Activated naive CD4-positive, alpha-beta T cell treated with Interleukin-2 at 50 U/mL for 16 hours (primary cell): ENCODE measurements at places on chromosomes 12 and 14.

GRCh38 chr14:84671776-84672175 is 858.2 kb upstream of the FLRT2 start:
- DNase-seq: no peak

DNA sequence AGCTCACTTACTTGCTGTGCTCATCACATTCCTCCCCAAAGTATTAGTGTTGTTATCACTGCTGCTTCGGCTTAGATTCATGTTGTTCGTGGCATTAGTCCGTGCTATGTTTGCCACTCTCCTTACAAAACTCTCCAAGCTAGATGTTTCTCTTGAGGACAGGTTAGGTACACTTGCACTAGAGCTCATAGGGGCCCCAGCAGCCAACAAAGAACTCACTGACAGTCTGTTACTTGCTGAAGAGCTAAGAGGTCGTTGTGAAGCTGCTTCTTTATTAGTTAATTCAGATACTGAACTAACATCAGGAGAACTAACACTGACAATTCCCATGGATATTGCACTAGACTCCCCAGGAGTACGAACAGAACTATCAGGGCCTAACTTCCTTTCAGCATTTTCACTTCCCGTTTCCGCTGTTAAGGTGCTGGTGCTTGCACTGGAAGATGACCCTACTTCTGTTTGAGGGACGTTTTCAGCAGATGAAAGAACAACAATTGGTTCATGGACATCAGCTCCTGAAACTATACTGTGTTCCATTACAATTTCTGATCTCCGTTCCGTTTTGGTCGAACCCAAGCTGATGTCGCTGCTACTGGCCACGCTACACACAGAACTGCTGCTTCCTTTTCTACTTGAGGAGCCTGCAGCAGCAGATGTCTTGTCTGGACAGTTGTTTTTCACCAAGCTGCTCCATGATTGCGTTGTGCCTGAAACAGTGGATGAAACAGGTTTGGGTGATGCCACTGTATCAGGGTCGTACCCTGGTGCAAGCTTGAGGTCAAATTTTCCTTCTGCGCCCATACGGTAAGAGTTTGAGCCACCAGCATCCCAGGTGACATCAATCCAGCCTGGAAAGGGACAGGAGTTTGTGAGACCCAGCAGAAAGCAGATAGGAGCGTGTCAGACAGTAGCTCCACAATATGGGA is 78.7 kb downstream of the HECTD1 start:
- DNase-seq: no peak

DNA sequence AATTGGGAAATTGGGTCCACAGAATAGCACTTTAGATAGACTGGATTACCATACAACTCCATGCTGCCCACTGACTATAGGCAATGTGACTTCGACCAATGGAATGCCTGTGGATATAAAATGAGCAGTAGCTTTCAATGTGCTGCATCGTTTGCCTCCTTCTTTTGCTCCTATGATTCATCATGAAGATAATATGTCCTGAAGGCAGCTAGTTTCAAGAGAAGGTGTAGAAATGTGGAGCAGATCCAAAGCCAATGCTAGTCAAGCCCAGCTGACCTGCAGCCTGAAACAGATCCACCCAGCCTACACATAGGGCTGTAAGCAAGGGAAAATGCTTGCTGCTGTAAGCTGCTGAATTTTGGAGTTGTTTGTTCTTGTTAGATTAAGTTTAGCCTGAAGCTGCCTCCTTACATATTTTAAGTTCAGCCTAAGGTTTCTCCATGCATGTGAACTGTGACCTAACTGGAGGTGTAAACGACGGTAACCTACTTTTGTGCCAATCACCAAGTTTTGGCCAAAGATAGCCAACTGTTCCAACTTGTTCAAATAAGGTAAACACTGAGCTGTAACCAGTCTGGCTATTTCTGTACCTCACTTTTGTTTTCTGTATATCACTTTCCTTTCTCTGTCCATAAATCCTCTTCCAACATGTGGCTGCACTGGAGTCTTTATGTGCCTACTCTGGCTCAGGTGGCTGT is 169.1 kb upstream of the AVPR1A start:
- DNase-seq: no peak

DNA sequence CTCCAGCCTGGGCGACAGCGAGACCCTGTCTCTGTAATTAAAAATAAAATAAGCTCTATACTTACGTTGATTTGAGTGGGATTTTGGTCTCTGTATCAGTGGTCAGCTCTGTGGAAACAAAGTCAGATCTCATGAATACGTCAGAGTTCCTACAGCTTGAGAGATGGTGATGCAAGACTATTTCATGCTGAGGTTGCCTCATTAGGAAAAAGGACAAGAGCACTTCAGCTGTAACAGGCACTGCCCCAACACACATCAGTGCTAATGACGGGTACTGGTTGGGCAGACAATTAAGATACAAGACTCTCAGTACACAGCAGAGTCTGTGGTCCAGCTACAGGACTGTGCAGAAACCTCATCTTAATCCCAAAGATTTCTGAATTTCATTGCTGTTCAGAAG is 246.4 kb upstream of the AMIGO2 start:
- DNase-seq: no peak

GRCh38 chr12:68375756-68376695 is 43.9 kb upstream of the MDM1 start:
- DNase-seq: no peak

DNA sequence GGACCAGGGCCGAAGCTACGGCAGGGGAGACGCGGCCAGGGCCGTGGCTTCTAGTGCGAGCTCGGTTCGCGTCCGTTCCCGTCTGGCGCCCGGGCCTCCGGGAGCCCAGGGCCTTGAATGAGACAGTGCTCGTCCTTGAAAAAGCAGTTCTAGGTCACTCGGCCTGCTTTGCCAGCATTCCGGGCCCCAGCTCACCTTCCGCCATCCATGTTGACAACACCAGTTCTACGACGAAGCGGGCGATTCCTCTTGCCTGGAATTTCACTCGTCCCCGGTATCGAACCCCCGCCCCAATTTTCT is 4.5 kb downstream of the OR10AD1 start:
- no peak for DNase-seq

DNA sequence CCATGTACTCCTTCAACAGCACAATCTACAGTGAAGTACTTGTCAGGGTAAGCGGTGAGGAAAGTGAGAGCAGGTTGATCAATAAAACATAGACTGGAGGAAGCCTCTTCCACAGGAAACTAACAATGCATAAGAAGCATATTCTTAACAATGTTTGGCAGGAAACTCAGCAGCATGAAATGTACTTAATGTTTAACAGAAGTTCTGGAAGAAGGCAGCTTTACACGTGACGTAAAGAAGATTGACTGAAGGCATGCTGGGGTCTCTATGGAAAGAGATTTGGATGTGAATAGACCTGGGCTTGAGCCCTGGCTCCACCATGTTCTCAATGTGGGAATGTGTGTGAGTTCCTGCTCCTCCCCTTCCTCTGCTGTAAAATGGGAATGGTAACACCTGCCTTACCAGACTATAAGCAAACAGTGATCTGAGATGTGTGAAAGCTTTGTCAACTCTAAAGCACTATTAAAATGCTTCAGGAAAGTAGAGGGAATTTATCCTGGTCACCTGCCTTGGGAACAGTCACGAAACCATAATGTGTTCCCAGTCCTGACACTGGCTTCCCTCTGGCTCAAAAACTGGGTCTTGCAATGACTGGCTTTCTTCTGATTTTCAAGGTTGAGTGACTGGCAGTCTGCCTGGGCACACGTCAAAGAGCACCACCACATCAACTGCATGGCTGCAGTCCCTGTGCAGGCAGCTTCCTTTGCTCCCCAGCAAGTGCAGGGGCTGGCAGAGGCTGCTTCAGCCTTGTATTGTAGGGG is 384.6 kb downstream of the APAF1 start:
- no peak for DNase-seq

DNA sequence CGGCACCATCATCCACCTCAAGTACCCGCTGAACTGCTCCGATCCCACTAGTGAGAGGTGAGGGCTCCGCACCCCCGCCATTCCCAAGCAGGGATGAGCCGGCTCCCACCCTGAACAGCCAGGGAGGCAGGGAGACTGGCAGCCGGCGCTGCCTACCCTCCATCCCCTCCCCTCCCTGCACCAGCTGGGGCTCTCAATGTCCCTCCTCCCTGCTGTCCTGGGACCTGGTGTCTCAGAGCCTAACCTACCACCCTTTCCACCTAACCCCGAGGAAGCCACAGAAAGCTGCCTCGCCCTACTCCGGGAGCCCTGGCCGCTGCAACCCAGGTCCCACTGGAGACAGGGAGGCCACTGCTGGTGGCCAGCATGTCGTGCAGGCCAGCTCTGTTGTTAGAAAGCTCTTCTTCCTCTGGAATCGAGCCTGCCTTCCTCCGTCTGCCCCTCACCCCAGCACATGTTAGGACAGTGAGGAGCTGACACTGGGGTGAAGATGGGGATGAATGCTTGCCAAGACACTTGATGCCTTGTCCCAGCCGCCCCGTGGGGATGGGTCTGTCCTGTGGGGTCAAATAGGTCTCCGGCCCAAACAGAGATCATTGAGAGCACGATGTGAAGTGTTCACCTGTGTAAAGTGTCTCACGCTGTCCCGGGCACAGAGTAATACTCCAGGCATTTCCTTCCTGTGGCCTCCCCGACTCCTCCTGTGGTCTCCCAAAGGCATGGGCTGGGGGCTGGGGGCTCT is 1.1 kb downstream of the PTPN6 start:
- DNase-seq: no peak

- no peak for DNase-seq
Observed at GRCh38 chr12:57358646-57359045, 72.2 kb downstream of the R3HDM2 start.

- DNase-seq: no peak
Observed at GRCh38 chr12:75943730-75944096, 87.9 kb downstream of the PHLDA1 start.

- DNase-seq: no peak
Observed at GRCh38 chr14:81127785-81128184, 93.0 kb downstream of the GTF2A1 start.

DNA sequence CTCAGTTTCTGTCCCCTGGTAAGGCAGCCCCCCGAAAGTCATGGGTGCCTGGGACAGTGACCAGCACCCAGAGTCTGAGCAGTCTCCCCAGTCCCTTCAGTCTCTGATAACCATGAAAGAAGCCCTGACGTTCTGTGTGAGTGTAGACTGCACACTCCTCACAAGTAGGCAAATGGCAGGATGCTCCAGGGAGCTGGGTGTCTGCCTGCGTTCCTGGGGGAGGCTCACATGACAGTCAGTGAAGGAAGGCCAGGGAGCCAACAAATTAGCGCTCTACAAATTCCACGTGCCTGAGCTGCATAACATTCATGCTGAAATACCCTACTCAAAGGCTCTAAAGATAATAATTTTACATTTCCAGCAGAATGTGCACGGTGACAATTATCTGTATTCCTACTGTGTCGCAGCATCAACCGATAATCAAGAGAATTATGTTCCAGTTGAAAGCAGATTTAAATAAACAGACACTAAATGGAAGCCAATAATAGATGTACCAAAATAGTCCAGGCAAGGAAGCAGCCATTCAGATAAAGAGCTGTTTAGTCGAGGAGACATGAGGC is 56.3 kb downstream of the ASCL1 start:
- DNase-seq: no peak

DNA sequence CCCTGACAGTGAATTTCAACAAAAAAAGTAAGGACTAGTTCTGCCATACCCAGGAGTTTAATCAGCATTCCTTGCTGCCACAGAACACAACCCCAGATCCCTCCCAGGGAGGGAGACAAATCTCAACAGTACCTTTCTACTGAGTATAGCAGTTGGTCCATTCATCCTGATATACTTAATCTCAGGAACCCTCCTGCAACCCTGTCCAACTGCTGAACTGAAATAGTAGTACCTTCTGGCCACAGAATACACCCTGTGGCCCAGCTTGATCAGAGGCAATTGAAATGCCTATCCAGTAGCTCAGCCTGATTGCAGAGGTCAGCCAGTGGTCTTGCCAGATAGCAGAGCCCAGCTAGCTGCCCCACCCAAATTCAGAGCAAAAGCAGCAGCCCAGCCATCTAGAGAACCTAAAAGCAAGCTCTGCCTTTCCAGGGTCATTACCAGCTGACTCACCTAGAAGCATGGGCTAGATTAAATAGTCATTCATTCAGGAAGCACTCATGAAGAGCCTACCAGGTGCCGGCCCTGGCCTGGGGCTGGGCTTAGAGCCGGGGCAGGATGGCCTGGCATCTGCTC is 40.0 kb upstream of the RHOJ start:
- DNase-seq: no peak

DNA sequence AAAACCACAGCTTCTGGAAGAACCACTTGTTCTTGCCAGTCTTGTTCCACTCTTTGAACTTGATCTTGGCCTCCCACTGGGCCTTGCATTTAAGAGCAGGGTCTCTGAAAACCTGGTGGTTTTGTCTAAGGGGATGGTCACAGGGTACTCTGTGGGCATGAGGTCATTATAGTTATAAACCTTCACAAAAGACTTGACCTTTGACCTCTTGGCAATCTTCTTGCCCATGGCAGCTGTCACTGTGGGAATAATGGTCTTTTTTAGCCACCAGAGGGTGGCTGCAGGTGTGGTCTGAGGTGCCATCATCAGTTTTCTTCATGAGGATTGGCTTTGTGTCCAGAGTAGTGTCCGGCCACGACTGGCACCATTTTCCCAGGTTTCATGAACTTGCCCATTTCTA is 9.1 kb downstream of the ATP6V0A2 start:
- no peak for DNase-seq

DNA sequence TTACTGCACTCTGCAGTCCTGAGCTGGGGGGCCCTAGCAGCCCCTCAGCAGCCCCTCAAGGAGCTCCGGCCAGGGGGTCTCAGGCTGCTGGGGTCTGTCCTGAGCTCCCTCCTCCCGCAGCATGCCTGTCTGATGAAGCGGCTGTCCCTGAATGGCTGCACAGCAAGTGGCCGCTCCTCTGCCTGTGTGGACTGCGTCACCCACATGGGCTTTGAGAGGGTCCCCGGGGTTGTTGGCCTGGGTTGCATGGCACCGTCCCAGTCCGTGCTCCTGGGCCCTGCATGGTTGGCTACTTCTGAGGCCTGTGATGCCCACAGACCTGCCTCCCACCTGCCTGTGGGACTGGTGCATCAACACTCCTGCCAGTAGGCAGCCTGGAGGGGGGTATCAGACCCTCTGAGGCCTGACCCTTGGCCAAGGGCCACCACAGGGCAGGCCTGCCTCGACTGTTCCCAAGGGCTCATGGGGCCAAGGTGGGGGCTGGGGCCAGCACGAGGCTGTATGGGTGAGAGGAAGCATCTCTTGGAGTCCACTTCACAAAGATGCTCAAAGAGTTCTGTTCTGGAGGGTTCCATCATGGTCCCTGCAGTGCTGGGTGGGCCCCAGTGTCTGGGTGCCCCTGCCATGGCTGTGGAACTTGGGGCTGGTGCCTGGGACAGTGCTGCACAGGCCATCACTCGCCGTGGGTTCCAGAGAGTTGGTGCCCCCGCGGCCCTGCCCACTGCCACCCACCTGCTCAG is 12.2 kb downstream of the CEP170B start:
- no peak for DNase-seq

- no peak for DNase-seq
Observed at GRCh38 chr12:113116875-113117274, 18.7 kb downstream of the RASAL1 start.
